ENCODE measurements at places on chromosomes 2 and 18.

- no peak for DNase-seq
Measured at GRCh38 chr18:79906706-79907105, 44.7 kb downstream of the SLC66A2 start.

GRCh38 chr18:58966005-58966677 is 101.5 kb downstream of the ZNF532 start:
- no peak for DNase-seq

GRCh38 chr18:64718808-64719207 is 569.9 kb upstream of the LINC00305 start:
- DNase-seq: no peak

DNA sequence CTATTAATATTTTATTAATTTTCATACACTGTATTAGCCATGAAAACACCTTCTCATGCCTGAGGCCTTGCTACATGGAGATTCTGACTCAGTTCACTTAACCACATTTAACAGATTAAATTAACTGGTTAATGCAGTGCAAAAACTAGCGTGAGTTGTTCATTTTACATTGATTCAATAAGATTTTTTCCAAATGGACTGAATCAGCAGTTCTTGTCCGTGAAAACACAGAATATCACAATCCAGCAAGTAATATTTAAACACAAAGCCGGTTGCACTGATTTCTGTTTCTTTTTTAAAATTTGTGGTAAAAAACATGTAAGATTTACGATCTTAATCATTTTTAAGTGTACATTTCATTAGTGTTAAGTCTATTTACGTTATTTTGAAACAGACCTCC is 118.2 kb upstream of the THUMPD2 start:
- DNase-seq: no peak

- no peak for DNase-seq
Measured at GRCh38 chr2:216693414-216694080, 1.8 kb downstream of the IGFBP5 start.

Data from stimulated activated CD8-positive, alpha-beta memory T cell treated with anti-CD3 and anti-CD28 coated beads, Interleukin-15, amount 100 ng/mL, for 24 hours (primary cell).